PC-3 (cell line): ENCODE measurements at places on chromosomes 4 and X. TPM values are rescaled to one million over a fixed set of nuclear protein-coding genes. Genes with fewer than 3 reads are reported as not detected.

GRCh38 chr4:102439812-102440211 lies 61.3 kb upstream of the NFKB1 start:
- H3K4me3 ChIP-seq, result no peak overlapping the region
- peak; percentile 21 for DNase-seq
- H3K4me1 ChIP-seq, result peaks cover 21% of the 10 kb centered on the region
- H3K36me3 ChIP-seq, result no peaks in the 10 kb centered on the region

GRCh38 chrX:40552768-40553167 lies 28.0 kb upstream of the ATP6AP2 start:
- H3K4me1 ChIP-seq, result no peaks in the 10 kb centered on the region
- no peaks in the 10 kb centered on the region for H3K36me3 ChIP-seq
- DNase-seq, result peak; percentile 34
- no peaks in the 10 kb centered on the region for H3K27me3 ChIP-seq
- H3K4me3 ChIP-seq, result no peak overlapping the region

DNA sequence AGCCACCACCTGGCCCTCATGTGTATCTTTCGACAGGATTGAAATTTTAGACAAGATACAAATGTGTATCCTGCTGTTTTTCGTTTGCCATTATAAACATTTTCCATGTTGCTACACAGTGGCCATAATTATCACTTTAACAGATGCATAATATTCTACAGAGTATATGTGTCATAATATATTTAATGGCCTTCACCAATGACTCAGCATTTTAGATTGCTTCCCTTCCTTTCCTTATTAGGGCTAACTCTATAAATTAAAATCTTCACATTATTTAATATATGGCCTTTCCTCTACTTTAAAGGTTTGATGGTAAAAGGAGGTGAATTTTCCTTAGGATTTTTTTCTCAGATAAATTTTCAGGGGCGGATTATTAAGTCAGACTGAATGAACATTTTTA lies 97.4 kb downstream of the HS6ST2 start:
- no peak for DNase-seq
- no peaks in the 10 kb centered on the region for H3K36me3 ChIP-seq
- no peaks in the 10 kb centered on the region for H3K27me3 ChIP-seq
- H3K27ac ChIP-seq, result no peak overlapping the region
- H3K4me3 ChIP-seq, result no peak overlapping the region

- peak; percentile 72 for DNase-seq
- H3K4me1 ChIP-seq, result peaks cover 6% of the 10 kb centered on the region; the same call in 1 of the 2 replicates
- H3K4me3 ChIP-seq, result no peak overlapping the region
- no peaks in the 10 kb centered on the region for H3K27me3 ChIP-seq
- H3K36me3 ChIP-seq, result no peaks in the 10 kb centered on the region
These were observed 44.8 kb downstream of the GRIA2 start for GRCh38 chr4:157265281-157265680.

Gene RRH
- total RNA-seq, result 0.18 and 0.29 TPM in 2 replicates

GRCh38 chr4:101199507-101200285 lies 147.6 kb downstream of the PPP3CA start:
- H3K4me1 ChIP-seq, result peaks cover 21% of the 10 kb centered on the region
- peak overlapping the region; percentile 95 for H3K27ac ChIP-seq
- peak; percentile 15 for DNase-seq
- no peak overlapping the region for H3K4me3 ChIP-seq
- no peaks in the 10 kb centered on the region for H3K36me3 ChIP-seq
- H3K27me3 ChIP-seq, result no peaks in the 10 kb centered on the region

Gene RAB40AL
- 0.40 and 0.55 TPM in 2 replicates for total RNA-seq

DNA sequence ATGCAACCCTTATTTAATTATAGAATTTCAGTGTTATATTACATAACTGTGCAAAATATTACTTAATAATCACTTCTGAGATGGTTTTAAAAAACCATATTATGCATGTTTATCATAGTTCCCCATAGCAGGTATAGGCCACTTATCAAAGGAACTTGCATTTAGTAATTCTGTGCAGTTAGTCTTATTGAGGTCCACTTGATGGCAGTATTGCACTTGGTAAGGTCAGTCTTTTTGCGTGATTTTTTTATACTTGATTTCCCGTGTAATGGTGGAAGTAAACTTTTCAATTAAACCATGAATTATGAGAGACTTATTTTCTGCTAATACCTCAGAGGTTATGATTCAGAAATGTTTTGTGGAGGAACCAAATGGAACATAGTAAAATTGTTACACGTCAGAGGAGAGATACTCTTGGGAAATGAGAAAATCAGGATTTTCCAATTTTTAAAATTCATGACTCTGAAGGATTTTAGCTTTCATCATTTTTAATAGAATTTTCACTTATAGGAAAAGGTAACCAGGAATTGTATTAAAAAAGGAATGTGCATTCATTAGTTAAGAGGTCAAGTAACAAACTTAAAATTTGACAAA lies 230.0 kb downstream of the CCSER1 start:
- no peak overlapping the region; the same call in 1 of the 2 replicates for H3K4me3 ChIP-seq
- no peaks in the 10 kb centered on the region for H3K4me1 ChIP-seq
- peak; percentile 58 for DNase-seq

Gene PCDH10
- 0.11 and 0.23 TPM in 2 replicates for total RNA-seq
